NCI-H1417 treated with DMSO at 0.1 percent for 48 hours (cell line): ENCODE measurements at places on chromosomes 5 and 9.

DNA sequence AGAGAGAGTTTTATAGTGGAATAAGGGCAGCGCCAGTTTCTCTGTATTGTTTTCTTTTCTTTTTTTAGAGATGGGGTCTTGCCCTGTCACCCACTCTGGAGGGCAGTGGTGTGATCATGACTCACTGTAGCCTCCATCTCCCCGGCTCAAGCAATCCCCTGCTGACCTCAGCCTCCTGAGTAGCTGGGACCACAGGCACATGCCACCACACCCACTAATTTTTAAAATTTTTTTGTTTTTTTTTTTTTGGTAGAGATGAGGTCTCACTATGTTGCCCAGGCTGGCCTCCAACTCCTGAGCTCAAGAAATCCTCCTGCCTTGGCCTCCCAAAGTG is 119.0 kb downstream of the PIK3R1 start:
- DNase-seq = no peak

DNA sequence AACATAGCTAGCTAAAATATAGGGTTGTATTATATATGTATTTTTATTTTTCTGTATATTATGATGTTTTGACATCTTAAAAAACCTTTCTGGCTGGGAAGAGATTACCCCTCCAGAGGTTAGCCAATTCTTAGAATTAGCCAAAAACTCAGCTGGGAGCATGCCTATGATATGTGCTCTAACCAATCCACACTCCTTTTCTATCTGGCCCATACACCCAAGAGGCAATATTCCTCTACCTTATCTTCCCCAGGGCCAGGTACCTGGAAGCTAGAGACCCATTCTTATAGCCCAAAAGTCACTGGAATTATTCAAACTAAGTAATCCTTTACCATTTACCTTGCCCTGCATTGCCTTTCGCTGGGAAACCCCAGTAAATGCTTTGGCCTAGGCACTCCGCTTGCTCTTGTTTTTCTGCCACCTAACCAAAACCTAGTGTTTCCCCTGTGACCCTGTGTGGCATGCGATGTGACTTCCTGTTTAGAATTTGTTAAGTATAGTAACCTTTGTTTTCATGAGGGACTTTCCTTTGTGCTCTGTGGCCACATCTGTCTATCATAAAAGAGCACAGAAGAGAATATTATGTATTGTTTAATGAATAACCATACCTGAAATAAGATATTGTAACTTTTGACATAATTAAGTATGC is 37.4 kb downstream of the CSNK1G3 start:
- DNase-seq = no peak

- no peak for DNase-seq
Observed at GRCh38 chr9:95595721-95596295, 79.0 kb upstream of the PTCH1 start.

GRCh38 chr5:151682751-151683331 is 3.9 kb downstream of the SPARC start:
- DNase-seq = no peak

GRCh38 chr9:130885484-130886375 is 10.9 kb downstream of the QRFP start:
- no peak for DNase-seq

GRCh38 chr9:130938652-130939404 is at the start of gene FIBCD1:
TSS of gene FIBCD1 (minus strand) at chr9:130939247. CDS start at chr9:130938607, 640 bp downstream.
- DNase-seq = no peak

- DNase-seq = no peak
Observed at GRCh38 chr9:86948074-86948929, 996 bp upstream of the GAS1 start.

DNA sequence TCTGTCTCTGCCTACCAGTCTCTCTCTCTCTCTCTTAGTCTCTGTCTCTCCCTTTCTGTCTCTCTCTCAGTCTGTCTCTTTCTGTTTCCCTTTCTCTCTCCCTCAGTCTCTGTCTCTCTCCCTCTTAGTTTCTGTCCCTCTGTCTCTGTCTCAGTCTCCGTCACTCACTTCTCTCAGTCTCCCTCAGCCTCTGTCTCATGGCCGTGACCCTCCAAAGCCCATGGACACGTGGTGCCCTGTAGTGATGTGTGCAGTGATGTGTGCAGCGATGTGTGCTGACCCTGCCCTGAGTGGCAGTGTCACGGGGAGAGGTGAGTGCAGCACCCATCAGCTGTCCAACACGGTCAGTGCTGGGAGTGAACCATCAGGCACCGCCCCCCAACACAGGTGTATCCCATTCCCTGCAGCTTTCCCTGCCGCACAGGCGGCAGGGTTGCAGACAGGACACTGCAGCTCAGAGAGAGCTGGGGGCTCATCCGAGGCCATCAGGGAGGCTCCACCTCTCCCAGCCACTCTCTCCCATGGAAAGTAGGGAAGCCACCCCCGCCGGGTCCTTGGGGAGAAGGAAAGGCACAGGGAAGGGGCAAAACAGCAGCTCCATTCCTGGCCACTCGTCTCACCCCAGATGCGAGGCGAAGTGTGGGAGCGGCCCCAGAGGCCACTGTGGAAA is 794 bp upstream of the LRRC14B start:
- DNase-seq = no peak

DNA sequence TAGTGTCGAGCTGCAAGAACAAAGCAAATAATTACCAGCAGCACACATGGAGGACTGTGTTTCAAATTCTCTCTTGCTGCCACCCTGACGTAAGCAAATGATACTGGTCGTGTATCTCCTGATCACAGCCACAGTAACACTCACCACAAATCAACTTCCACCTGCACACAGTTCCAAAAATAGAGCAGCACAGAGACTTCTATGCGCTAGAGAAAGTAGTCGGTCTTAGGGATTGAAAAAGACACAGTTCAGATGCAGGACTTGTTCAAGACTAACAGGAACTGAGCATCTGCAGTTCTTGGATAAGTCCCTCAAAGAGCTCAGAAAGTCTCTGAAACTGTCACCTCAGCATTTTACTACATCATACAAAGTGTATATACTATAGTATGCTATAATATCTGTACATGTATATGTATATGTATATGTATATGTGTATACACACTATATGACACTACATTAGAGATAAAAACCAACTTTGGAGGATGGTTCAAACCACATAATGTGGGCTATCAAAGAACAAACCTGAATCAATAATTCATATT is 279.0 kb downstream of the GLIS3 start:
- DNase-seq = no peak
